ENCODE measurements at places on chromosomes 2 and 18.

GRCh38 chr2:215397632-215398341 lies 38.1 kb downstream of the FN1 start:
- no peak for DNase-seq

GRCh38 chr2:208638059-208638458 lies 231.5 kb downstream of the PTH2R start:
- no peak for DNase-seq

GRCh38 chr2:71647356-71647755 lies 194.0 kb downstream of the DYSF start:
- DNase-seq: no peak

- DNase-seq: no peak
Observed at GRCh38 chr2:240463866-240464481, 28.5 kb downstream of the GPC1 start.

Data from GM13977 (cell line).